T-helper 9 cell (primary cell): ENCODE measurements at places on chromosomes 7 and 10.

DNA sequence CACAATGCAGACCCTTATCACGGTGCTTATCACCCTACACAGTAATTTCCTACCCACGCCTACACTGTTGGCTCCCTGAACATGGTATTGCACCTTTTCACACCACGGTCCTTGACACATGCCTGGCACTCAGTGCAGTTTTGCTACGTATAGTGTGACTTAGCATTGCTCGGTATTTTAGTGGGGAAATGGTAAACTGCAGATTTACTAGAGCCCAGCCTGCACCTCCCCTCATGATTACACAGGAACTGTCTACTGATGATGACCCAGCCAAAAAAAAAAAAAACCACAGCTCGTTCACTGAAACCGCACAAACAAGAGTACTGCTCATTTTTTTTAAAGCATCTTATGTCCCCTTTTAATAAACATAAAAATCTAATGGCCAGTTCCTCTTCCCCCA is 124.2 kb upstream of the ZNF746 start:
- no peak for DNase-seq

DNA sequence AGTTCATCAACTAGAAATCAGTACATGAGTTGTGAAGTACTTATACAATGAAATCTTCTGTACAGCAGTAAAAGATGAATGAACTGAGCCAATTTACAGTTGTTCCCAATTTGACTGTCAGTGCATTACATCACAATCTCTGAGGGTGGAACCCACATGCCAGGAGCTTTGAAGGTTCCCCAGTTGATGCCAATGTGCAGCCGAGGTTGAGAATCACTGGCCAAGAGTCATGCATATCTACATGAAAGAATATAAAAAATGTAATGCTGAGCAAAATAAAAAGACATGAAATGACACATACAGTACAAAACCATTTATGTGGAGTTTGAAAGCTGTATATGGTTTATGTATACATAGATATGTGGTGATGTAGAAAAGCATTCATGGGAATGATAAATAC is 22.1 kb upstream of the CCNJ start:
- no peak for DNase-seq

DNA sequence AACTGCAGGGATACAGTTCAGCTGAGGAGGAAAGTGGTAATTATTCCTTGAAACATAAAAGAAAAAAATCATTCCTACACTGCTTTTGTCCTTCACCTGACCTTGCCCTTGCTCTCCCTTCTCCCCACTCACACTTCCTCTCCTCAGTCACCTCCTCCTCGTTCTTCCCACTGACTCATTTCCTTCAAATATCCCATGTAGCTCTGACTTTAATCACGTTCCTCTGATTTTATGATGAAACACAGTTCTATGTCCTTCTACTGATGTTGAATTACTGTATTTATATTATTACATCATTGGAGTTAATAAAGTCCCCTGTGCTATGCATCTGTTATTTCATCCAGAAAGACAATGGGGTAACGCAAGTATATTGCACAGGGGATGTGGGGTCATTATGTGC is 575.6 kb downstream of the POM121L12 start:
- DNase-seq: no peak

GRCh38 chr7:26076691-26077090 is 75.3 kb upstream of the NFE2L3 start:
- DNase-seq: no peak

GRCh38 chr7:124552217-124552616 is 213.4 kb downstream of the GPR37 start:
- no peak for DNase-seq

- no peak for DNase-seq
Measured at GRCh38 chr7:90968871-90969270, 295.4 kb upstream of the FZD1 start.

GRCh38 chr7:85895835-85896234 is 709.0 kb upstream of the SEMA3D start:
- DNase-seq: no peak

- no peak for DNase-seq
Measured at GRCh38 chr7:93945083-93945482, 23.5 kb downstream of the GNG11 start.

DNA sequence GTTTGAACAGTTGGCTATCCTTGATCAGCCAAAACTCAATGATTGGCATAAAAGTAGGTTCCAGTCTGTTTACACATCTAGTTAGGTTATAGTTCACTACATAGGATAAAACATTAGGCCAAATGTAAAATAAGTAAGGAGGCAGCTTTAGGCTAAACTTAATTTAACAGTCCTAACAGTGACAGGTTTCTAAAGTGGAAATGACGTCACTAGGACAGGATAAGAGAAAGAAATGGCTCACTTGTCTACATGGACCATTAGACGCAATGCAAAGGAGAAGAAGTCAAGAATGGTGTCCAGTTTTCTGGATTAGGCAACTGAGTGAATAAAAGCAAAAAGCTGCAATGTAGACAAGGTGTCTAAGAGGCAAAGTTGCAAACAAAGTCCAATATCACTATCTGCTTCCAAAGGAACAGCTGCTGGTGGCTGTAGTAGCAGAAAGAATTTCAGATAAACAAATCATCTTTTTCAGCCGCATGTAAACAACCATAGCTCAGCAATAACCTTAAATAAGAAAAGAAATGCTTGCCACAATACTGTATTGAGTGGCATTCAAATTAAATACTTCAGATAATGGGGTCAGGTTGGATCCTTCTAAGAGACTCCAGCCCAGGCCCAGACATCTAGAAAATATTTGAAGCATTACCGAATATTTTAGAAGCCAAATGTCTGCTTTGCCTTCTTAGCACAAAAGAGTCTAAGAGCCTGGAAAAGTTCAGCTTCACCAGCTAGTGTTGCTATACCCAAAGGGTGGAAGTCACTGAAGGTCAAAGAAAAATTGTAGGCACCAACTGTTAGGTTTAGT is 154.2 kb downstream of the NEBL start:
- DNase-seq: no peak

GRCh38 chr7:134866617-134867016 is 87.2 kb downstream of the CALD1 start:
- no peak for DNase-seq

GRCh38 chr7:40544871-40545303 is 410.1 kb downstream of the SUGCT start:
- DNase-seq: no peak

GRCh38 chr7:29920491-29920890 is 69.1 kb downstream of the SCRN1 start:
- no peak for DNase-seq

DNA sequence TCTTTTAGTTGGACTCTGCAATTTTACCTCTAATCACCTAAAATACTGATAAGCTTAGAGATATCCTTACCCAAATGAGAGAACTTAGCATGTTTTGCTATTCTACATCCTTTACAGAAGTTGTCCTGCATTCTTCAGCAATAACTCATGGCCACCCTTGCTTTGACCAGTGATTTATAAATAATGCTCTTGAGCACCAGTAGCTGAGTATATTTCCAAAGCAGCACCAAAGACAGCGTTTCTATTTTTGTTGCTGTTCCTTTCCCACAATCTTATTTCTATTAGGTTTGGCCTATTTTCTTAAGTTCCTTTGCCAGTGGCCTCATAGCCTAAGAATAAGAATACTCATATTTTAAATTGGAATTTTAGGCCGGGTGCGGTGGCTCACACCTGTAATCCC is 15.0 kb downstream of the ARPC1A start:
- no peak for DNase-seq

GRCh38 chr7:93316730-93317129 is 84.6 kb downstream of the VPS50 start:
- DNase-seq: no peak
